ENCODE measurements at places on chromosomes 1 and 21.

DNA sequence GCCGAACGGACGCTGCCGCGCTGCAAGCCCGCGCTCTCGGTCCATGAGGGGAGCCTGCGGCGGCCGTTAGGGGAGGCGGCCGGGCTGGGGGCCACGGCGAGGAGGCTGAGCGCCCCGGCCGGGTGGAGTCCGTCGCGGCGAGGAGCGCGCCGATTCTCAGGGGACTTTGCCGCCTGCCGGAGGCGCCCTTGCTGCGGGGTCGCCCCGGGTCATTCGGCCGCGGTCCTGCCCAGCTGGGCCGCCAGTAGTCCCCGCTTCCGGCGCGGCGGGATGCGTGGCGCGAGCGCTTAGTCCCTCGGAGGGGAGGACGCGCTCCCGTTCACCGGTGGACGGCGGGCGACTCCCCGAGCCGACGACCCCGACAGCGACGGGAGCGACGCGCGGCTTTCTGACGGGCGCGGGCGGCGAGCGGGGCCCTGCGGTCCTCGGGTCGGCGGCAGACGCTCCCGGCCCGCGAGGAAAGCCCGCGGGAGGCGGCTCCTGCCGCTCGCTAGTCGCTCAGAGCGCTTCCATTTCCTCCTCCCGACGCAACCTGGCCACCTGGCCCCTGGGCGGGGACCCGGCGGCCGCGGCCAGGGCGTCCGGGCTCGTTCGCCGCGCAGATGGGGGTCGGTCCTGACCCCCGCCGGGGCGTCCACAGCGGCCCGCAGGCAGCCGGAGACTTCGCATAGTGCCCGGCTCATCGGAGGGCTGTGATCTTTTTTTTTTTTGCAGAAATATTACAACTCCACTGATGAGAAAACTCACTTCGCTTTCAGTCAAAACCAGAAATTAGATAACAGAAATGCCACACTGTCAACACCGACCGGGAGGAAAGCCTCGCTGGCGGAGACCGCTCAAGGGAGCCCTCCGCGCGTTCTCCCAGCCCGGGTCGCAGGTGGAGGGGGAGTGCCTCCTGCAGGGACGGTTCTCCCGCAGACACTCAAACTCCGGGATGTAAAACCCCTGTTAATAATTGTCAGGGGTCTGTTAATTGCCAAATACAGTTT, 641 bp upstream of the ZBTB21 start:
- peak; percentile 59 for DNase-seq

GRCh38 chr1:213657879-213658278, 329.9 kb upstream of the PROX1 start:
- no peak for DNase-seq

DNA sequence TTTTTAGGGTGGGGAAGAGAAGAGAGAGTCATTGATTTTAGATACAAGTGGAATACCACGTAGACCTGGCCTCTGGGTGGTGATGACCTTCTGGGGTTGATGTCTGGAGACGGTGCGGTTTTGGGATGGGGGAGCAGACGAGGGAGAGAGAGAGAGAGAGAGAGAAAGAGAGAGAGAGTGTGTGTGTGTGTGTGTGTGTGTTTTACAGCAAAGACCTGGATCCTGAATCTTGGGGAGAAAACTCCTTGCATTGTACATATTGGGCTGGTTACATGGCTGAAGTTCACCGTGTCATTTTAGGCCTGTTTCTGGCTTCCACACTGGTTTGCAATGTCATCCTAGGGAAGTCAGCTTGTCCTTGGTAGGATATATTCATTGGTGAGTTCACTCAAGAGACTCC, 89.0 kb downstream of the GALNT2 start:
- no peak for DNase-seq

- no peak for DNase-seq
Measured at GRCh38 chr1:213951876-213952275, 35.9 kb upstream of the PROX1 start.

DNA sequence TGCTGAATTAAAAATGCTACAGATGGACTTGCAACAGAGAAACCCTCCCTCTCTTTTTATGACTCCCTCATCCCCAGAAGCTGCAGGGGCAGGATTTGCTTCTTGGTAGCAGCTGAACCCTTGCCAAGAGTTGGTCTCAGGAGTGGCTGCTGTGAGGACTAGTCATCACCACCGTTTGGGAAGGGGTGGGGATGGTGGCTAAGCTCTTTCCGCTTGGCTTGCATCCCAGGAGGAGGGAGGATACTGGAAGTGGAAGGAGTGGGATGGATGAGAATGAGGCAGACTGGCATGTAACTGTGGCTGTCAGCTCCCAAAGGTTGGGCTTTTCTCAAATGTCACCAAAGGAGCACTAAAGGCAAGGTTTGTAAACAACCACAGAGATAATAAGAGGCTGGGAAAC, 50.8 kb upstream of the COL24A1 start:
- no peak for DNase-seq

GRCh38 chr1:63004868-63005267, 220.9 kb downstream of the ATG4C start:
- no peak for DNase-seq

DNA sequence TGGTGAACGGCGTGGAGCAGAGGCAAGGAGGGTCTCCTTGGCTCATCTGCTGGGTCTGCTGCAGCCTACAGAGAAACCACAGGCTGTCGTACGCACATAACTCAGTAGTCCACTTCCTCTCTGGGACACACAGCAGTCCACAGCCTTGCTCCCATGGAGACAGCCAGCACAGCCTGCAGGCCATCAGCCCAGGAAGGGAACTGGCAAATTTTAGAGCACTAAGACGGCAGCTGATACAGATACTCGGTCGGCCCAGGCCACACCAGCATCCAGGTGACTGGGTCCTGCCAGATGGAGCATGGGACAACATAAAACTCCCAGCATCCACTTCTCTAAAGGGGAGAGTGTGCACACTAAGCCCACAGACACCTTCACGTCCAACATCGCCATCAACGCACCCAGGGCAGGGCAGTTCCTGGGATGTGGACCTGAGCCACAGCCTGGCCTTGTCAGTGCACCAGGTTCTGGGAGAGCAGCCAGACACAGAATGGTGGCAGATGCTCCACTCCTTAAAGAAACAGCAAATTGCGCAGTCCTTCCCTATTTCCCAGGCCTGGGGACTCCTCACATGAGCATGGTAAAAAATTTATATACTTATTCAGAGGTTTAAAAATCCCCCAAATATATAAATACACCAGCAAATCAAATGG, 247.1 kb upstream of the RAB4A start:
- no peak for DNase-seq

- no peak for DNase-seq
Measured at GRCh38 chr1:36383240-36383639, 2.5 kb downstream of the STK40 start.

DNA sequence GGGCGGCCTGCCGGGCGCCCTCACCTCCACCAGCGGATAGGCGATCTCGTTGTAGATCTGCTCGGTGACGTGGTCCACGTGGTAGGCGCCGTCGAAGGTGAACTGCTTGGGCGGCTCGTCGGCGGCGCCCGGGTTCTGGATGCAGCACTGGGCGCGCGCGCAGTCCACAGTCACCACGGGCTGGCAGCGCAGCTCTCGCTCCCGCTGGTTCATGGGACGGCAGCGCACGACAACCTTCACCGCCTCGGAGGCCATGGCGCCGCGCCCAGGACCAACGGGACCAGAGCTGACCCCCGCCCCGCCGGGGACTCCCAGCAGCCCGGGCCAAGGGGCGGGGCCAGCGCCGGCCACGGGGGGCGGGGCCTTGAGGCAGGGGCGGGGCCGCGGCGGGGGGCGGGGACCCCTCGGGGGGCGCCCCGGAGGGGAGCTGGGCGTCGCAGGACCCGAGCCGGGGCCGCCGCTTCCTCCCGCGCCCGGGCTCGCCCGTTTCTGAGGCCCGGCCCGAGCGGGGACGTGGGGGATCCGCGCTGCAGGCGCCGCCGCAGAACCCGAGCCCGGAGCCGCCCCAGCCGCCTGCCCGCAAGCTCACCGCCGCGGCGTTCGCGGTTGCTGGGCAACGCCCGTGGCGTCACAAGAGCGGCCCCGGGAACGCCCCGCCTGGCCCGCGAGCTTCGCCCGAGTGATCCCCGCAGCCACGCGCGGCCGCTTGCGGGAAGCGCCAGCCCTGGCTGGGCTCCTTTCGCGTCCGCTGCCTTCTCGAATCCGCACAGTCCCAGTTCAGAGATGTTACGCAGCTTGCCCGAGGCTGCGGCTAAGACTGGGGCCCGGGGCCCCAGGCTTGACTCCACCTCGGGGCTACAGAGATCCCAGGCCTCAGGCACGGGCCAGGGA, at the start of gene KIF17:
TSS of gene KIF17 (minus strand) at position 556 of the 891 bp plus-strand sequence. CDS start at position 255, 301 bp downstream.
- DNase-seq: peak; percentile 71

GRCh38 chr1:228142155-228142691, 2.1 kb downstream of the GUK1 start:
- no peak for DNase-seq

- DNase-seq: no peak
Measured at GRCh38 chr1:12064073-12064969, 1.2 kb downstream of the TNFRSF8 start.

- DNase-seq: no peak
Measured at GRCh38 chr1:43440358-43440757, 13.4 kb downstream of the HYI start.

GRCh38 chr1:36580524-36580923, 97.8 kb upstream of the CSF3R start:
- DNase-seq: no peak

All from stimulated activated CD8-positive, alpha-beta memory T cell treated with anti-CD3 and anti-CD28 coated beads, Interleukin-4, amount 100 ng/mL, for 48 hours (primary cell).